ENCODE measurements at places on chromosomes 3 and 15.

DNA sequence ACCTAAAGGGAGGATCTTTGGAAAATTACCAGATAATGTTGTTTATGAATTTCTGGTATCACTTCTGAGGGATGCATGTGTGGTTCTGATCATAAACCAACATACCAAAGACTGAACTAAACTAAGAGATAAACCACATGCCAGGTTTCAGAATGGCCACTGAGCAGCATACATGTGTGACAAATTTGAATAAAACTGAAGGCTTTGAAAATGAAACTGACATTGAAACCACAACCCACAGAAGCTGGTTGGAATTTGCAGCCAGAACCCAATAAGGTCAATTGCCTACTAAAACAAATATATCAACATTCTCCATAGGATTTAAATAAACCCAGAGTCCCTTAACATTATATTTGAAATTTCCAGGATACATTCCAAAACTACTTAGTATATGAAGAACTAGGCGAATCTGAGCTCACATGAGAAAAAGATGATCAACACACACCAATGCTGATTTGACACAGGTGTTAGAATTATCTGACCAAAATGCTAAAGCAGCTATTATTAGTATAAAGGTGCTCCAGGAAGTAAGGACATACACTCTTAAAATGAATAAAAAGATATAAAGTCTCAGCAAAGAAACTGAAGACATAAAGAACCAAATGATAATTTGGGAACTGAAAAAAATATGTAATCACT lies 125.0 kb downstream of the ZNF280D start:
- DNase-seq = no peak

DNA sequence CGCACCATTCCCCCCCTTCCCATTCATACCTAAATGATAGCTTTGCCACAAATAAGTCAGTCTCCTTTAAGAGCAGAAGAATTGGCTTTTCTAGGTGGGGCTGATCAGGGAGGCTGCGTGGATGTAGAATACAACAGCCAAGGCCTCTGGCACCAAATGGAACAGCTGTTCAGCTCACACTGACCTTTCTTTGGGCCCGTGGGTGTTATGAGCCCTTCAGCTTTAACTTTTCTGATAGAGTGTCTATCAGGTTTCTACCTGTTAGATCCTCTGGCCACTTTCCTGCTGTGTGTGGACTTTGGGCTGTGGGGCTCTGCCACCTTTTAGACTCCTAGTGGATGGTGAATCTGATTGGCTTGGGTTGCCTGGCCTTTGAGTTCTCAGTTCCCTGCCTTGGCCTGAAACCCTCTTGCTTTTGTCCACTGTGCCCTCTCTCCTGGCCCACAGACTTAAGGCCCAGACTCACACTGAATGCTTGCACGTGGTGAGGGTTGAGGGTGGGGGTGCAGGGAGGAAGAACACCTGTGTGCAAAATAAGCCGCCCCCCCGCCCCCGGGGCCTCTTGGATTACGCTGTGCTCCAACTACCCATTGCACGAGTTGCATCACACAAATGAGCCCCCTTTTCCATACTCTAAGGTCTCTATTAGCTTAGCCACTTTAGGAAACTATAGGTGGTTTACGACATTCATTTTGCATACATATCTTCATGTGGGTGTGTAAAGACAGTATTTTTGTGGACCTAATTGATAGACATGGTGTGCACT lies 1.3 kb upstream of the RFX7 start:
- no peak for DNase-seq

DNA sequence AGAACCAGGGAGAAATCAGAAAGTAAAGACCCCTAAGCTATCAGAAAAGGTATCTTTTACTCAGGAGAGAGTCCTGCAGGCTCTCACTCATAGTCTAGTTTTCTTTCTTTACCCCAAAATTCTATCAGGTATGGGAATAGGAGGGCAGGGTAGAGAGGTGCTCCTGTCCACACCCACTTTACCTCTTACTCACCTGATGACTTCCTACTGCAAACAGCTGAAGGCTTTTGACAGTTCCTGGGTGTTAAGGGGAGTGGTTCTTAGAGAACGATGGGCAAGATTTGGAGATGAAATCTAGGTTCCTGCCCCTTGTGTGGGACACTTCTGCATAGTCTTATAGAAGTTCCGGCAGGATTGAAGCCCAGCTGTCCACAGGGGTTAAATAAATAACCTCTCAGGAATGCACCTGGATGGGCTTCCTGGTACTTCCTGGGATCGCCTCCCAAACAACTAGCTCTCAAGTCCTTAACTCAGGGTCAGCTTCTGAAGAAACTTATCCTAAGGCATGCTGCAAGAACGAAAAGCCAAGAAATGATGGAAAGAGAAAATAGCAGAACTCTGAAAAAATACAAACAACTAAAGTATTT lies 10.8 kb upstream of the TNFAIP8L3 start:
- DNase-seq = no peak

- DNase-seq = no peak
Measured at GRCh38 chr3:10998542-10998941, 6.0 kb downstream of the SLC6A1 start.

GRCh38 chr15:42118650-42119445 lies 24.5 kb upstream of the PLA2G4D start:
- DNase-seq = no peak

DNA sequence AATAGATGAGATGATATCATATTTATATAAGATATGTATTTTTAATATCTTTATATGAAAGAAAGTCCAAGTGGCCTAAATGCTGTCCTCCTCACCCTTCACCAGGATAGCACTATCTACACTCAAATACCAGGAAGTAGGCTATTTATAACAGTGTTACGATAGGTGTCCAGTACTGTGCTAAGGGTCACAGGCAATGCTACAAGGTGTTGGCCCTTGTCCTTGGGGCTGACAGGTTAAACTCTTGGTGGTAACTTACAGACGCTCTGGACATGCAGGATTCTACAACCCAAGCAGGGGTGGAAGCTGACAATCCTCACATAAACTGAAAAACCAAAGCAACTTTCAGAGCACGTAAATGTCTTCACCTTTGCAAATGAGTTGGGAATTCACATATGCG lies 22.3 kb downstream of the NCEH1 start:
- no peak for DNase-seq

- DNase-seq = no peak
Measured at GRCh38 chr15:93658026-93658816, 569.2 kb upstream of the RGMA start.

DNA sequence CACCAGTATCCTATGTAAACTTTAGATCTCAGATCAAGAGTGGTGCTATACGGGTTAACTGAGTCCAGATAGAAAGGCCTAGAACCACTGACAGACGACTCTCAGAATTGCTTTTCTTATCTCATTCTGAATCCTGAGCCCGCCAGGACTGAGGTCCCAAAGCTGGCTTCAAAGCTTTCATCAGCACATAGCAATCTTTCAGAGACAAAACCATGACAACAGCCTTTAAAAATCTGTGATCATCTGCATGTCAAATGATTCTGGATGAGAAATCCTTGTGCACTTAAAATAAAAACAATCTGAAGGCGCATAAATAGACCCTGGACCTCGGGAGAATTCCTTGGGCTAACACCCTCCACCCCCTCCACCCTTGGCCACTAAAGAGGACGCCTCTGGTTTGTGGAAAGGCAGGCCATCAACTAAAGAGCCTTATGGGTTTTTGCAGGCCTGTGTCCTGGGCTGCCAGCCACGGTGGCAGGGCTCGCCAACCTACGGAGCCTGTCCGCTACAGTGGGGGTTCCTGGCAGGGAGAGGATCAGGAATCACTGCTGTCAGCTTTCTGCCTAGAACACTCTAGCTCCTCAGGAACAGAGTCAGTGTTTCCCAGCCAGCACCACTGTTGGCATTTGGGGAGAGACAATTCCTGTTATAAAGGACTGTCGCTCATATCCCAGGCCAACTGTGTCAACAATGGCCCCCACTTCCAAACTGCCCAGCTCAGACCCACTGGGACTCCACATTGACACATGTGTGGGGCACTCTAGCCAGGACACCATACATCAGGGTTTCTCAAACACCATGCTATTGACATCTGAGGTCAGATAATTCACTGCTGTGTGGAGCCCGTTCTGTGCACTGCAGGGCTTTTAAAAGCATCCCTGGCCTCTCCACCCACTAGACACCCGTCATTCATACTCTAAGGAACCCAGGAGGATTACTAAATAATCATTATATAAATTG lies 20.2 kb downstream of the TLE3 start:
- DNase-seq = no peak

GRCh38 chr15:82950746-82951370 lies 1.7 kb downstream of the HOMER2 start:
- no peak for DNase-seq

DNA sequence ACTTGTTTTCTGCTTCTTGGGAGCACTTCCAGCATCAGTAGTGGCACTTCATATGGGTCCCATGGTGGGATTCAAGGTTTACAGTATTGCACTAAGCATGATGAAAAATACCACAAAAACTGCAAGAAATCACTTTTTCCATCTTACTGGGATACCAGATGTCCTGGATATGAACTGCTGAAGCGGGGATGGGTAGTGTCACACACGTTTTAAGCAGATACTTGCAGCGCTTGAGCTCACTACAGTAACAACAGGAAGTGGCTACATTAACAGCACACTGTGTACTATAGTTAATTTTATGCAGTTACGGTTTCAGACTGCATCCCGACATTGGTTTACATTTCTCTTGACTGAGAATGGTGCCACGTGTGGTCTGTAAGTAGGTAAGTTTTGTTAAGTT lies 3.5 kb upstream of the ISG20 start:
- DNase-seq = no peak

- no peak for DNase-seq
Measured at GRCh38 chr3:189277711-189278110, 105.9 kb downstream of the TPRG1 start.

DNA sequence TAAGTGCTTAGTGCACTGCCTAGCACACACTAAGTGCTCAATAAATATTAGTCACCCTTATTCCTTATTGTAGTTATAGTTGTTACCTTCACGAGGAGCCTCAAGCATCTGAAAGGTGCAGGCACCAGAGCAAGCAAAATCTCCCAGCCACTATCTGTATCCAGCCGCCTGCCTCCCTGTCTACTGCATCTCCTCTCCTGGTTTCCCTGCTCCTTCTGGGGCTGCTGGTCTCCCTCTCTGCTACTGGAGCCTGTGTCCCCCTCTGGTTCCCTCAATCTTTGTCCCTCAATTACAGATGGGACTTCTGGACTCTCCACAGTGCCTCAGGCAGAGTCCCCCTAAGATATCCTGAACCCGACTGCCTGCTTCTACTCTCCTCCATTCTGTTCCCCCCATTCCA lies 18.8 kb downstream of the MYL3 start:
- no peak for DNase-seq

DNA sequence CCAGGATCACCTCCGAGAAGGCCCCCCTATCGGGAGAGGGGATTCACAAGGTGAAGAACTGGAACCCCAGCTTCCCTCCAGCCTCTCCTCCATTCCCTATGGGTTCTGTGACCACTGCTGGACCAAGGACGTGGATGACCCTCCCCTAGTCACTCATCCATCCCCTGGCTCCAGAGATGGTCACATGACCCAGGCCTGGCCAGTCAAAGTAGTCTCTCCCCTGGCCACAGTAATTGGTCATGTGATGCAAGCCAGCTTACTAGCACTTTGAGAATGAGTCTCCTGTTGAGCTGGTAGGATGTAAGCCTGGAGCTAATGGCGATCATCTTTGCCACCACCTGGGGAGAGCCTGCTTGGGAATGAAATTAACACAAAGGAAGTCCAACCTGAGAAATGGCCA lies 3.9 kb downstream of the CAMK1 start:
- DNase-seq = no peak

DNA sequence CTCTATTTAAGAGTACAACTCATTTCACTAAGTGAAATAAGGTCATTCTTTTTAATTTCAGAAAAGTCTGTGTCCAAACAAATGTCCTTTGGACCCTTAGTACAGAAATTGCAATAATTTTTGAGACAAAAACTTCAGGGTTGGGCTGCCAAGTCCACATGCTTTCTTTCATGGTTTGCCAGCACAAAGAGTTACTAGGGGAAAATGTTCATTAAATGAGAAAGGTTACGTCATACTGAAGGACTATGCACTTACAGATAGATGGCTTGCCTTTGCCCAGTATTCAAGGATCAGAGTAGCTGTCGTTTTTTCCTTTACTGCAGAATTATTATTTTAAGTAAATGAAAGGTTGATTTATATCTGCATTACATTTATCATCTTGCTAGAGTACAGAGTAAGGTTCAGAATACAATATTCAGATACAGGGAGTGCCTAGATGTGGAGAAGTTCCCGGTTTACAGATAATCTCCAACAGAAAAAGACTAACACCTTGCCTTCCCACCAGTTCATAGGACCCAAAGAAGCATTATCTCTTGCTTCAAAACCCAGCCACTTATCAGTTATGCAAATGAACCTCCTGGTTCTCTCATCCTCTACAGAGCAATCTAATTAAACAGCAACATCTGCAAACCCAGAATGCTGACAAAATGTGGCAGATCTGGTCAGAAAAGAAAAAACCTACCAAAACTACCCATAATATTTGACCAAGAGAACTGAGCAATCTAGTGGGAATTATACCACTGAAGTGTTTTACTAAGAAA lies 179.3 kb downstream of the FRMD5 start:
- DNase-seq = no peak

DNA sequence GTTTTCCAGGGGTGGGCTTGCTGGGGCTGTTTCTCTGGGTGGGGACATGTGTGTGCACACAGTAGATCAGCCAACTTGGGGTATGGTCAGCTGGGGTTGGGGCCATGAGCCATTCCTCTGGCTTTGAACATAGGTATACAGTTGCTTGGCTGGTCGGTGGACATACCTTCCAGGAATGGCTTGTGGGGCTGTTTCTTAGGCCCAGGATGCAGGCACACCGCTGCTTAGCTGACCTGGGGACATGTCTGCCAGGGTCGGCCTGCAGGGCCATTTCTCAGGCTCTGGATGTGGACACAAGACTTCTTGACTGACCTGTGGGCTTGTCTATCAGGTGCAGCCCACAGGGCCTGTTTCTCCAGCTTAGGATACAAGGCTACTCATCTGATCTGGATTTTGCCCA lies 130.6 kb downstream of the DOCK3 start:
- DNase-seq = no peak

GRCh38 chr3:194367992-194368841 lies 1.3 kb downstream of the LRRC15 start:
- peak; percentile 67 for DNase-seq

- DNase-seq = peak; percentile 76
Measured at GRCh38 chr15:87752250-87752951, 504.1 kb downstream of the NTRK3 start.

DNA sequence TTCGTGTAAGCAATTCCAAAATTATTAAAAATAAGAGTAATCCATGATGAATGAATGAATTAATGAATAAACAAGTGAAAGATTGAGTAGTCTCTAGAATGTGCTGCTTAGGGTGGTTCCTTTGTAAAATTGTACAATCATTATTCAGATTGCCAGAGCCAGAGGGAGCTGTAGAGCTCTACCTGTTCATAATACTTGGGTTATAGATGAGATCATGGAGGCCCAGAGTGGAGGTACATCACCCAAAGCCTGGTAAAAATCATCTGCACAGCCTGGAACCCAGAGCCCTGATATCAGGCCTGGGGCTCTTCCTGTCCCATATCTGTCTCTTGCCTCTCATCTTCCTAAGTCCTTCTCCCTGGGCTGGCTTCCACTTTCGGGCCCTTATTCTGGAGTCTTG lies 297.2 kb downstream of the RPLP1 start:
- no peak for DNase-seq

Measured in AG09309 (cell line).